ENCODE measurements at places on chromosomes 5 and 9.

- H3K4me3 ChIP-seq, result peak within 1 kb of the TSS; percentile 71
- peak; percentile 57 for DNase-seq
- H3K36me3 ChIP-seq, result no peaks in the 10 kb centered on the region
Observed at GRCh38 chr9:98192503-98193335, at the start of gene CORO2A. CORO2A (minus strand) TSS chr9:98192637; CDS start chr9:98157660, 34,977 bp downstream.

- peaks cover 83% of the 10 kb centered on the region for H3K4me1 ChIP-seq
- no peaks in the 10 kb centered on the region for H3K27me3 ChIP-seq
- no peak overlapping the region for H3K4me3 ChIP-seq
- DNase-seq, result peak; percentile 65
- peak overlapping the region; percentile 63 for H3K27ac ChIP-seq
Observed at GRCh38 chr5:136037001-136037705, 8.4 kb downstream of the TGFBI start.

- H3K27ac ChIP-seq, result no peak overlapping the region
- H3K36me3 ChIP-seq, result peaks cover 7% of the 10 kb centered on the region
- no peak for DNase-seq
- H3K4me3 ChIP-seq, result no peak overlapping the region
- H3K27me3 ChIP-seq, result no peaks in the 10 kb centered on the region
- no peaks in the 10 kb centered on the region for H3K4me1 ChIP-seq
Observed at GRCh38 chr5:179870952-179871351, 12.3 kb upstream of the MRNIP start.

GRCh38 chr9:101486693-101487442 lies 46.8 kb upstream of the RNF20 start:
- H3K4me3 ChIP-seq, result peak overlapping the region; percentile 57
- H3K36me3 ChIP-seq, result no peaks in the 10 kb centered on the region
- peak overlapping the region; percentile 94 for H3K27ac ChIP-seq
- peak; percentile 36 for DNase-seq

DNA sequence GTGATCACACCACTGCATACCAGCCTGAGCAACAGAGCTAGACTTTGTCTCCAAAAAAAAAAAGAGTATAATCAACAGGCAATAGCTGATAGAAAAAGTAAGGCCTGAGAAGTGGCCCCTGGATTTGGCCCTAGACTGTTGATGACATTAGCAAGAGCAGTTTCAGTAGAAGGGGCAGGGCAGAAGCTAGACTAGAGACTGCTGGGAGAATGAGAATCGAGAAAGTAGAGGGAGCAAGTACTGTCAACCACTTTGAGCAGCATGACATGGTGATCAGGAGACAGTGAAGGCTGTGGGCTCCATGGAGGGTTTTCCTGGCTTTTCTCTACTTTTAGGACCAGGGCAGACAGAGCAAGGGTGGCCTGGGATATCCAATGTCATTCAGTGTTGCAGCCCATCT lies 34.9 kb upstream of the B4GALT1 start:
- H3K27ac ChIP-seq, result no peak overlapping the region
- no peak for DNase-seq
- H3K27me3 ChIP-seq, result no peaks in the 10 kb centered on the region
- H3K36me3 ChIP-seq, result no peaks in the 10 kb centered on the region

All from heart right ventricle (tissue), 16 donors.